ENCODE measurements at places on chromosomes 11 and 22.

DNA sequence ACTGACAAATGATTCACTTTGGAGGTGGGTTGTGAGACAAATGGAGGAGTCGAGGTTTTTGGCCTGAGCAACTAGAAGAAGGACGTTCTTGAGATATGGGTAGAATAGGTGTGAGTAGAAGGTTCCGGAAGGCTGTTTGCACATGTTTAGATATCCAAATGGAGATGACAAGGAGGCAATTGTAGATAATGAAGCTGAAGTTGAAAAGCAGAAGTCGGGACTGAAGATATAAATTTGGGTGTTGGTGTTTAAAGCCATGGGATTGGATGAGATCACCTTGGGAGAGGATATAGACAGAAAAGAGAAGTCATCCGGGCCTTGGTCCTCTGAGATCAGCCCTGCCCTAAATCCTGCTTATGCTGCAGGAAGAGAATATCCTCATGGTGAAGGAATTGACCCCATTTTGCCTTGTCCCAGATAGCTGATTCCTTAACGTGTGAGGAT lies 75.5 kb upstream of the CD44 start:
- H3K4me1 ChIP-seq, result no peaks in the 10 kb centered on the region
- DNase-seq, result no peak
- H3K27ac ChIP-seq, result no peak overlapping the region
- H3K27me3 ChIP-seq, result no peaks in the 10 kb centered on the region
- H3K4me3 ChIP-seq, result no peak overlapping the region

DNA sequence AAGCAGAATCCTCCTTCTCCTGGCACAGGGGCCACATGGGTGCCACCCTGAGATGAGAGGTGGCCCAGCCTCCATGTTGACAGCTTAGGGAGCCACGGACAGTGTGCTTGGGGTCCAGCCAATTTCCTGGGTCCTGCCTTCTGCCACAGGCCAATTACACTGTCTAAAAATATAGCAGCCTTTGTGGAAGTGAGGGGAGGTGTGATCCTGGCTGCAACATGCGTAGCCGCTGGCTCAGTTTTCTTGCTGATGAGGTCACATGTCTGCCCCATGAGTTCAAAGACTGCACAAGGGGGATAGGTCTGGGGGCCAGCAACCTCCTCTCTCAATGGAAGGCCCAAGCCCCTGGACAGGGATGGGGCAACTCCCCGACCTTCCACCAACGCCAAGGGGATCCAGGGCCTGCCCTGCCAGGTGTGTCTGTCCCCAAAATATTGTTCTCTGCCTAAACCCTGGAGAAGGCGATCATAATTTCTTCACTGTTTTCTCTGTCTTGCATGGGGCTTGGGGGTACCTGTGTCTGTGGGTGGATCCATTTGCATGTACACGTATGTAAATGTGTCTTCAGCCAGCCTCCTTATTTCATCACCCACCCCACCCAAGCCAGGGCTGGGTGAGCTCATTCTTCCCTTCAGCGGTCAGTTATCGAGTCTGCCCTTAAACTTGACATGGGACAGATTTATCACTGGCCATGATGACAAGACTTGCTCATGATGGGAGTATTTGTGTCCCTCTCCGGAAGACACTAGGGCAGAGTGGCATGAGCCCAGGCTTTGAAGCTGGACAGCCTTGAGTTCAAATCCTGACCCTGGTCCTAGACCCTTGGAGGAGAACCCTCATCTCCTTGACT lies 59.4 kb downstream of the OTOG start:
- no peaks in the 10 kb centered on the region for H3K36me3 ChIP-seq
- DNase-seq, result no peak
- H3K4me1 ChIP-seq, result no peaks in the 10 kb centered on the region
- no peak overlapping the region for H3K4me3 ChIP-seq
- no peak overlapping the region for H3K27ac ChIP-seq
- H3K27me3 ChIP-seq, result no peaks in the 10 kb centered on the region

DNA sequence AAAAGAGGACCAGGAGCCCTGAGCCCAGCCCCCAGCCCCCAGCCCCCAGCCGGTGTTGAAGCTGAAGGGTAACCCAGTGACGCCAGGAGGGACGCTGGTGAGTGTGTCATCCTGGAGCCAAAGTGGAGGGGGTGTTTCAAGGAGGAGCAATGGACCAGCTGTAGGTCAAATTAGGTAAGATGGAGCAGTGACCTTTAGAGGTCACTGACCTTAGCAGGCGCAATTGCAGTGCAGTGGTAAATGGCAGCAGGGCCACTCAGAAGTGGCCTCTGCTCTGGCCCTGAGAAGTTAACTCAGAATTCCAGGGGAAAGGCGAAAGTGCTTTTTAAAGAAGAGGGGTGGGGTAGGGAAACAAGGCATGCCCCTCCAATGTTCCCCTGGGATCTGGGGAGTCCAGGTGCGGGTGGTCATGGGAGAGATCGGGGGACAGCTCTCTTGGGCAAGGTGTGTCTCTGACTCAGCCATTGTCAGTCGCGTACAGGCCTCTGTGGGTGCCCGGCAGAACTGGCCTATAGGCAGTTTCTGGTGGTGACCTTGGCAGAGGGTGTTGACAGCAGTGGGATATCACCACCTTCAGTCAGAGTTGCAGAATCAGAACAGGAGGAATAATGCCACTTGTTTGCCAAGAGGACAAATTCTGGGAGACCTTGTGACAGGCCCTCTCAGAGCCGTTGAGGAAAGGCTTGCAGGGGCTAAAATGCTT lies 50.3 kb upstream of the TIMP3 start:
- no peak for DNase-seq
- H3K27ac ChIP-seq, result peak overlapping the region; percentile 6
- no peak overlapping the region for H3K4me3 ChIP-seq
- no peaks in the 10 kb centered on the region for H3K36me3 ChIP-seq

GRCh38 chr11:24805671-24806070 lies 308.8 kb downstream of the LUZP2 start:
- no peaks in the 10 kb centered on the region for H3K36me3 ChIP-seq
- H3K27ac ChIP-seq, result no peak overlapping the region
- no peak for DNase-seq
